Mesenteric fat pad (tissue), 1 donor: ENCODE measurements at places on chromosomes 7 and 10. TPM values are rescaled to one million over a fixed set of nuclear protein-coding genes. Genes with fewer than 3 reads are reported as not detected.

PKD2L1 gene
- total RNA-seq: 0.39 TPM

RHOBTB1 gene
- 22.6 TPM for total RNA-seq

CDC14C gene
- not detected for total RNA-seq

DPYSL4 gene
- 1.8 TPM for total RNA-seq

CCNY gene
- 73.9 TPM for total RNA-seq

ZMIZ1 gene
- total RNA-seq: 81.1 TPM

KIAA1217 gene
- total RNA-seq: 74.8 TPM

RP9 gene
- 8.0 TPM for total RNA-seq

CFAP46 gene
- total RNA-seq: not detected
